ENCODE measurements at places on chromosomes 4 and X.

DNA sequence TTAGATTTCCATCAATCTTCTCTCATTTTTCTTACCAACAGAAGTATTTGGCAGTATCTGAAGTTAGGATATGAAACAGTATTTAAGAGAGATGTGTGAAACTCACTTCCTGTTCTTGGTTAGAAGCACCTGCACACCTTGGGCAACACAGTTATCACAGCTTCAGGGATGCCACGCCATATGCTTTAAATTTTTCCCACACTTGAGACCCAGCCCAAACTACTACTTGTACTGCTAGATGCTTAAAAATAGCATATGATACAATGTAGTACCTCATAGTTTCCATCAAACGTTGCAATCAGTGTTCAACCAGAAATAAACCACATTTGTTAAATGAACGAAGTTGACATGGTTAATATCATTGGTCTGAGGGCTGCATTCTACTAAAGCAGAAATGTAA, 725.1 kb upstream of the FRG1 start:
- DNase-seq = no peak

DNA sequence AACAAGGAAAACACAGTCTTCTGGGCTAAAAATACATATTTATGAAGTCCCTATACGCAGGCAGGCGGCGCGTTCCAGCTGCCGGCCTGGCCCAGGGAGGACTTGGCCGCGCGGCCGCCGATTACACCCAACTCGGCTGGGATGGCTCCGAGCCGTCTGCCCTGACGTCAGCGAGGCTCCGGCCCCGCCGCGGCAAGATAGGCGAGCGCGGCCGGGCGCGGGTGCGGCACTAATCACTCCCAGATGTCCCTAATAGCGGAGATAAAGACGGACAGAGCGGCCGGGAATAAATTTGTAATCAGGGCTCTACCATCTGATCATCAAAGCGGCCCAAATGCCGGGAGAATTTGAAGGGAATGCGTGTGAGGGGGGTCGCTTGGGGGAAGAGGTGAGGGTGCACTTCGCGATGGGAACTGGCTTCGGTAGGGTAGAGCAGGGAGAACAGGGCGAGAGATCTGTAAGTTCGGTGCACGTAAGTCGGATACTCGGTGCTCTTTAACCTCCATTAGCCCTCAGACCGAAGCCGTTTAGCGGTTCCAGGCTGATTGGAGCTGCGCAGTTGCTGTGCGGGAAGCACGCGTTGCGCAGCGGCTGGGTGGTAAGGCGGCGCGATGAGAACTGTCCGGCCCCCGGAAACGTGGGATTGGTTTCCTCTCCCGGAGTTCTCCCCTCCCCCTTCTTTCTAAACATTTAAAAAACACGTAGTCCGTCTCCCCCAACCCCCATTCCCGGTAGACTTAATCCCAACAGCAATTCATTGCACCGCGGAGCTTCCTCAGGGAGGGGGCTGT, 7.7 kb downstream of the HAND2 start:
- no peak for DNase-seq

GRCh38 chr4:140659943-140660700, 91.4 kb upstream of the UCP1 start:
- no peak for DNase-seq

- no peak for DNase-seq
Observed at GRCh38 chr4:78131403-78131802, 74.3 kb downstream of the FRAS1 start.

GRCh38 chr4:61772126-61772525, 572.0 kb downstream of the ADGRL3 start:
- DNase-seq = peak; percentile 23

- no peak for DNase-seq
Observed at GRCh38 chr4:83724485-83725335, 188.8 kb downstream of the GPAT3 start.

DNA sequence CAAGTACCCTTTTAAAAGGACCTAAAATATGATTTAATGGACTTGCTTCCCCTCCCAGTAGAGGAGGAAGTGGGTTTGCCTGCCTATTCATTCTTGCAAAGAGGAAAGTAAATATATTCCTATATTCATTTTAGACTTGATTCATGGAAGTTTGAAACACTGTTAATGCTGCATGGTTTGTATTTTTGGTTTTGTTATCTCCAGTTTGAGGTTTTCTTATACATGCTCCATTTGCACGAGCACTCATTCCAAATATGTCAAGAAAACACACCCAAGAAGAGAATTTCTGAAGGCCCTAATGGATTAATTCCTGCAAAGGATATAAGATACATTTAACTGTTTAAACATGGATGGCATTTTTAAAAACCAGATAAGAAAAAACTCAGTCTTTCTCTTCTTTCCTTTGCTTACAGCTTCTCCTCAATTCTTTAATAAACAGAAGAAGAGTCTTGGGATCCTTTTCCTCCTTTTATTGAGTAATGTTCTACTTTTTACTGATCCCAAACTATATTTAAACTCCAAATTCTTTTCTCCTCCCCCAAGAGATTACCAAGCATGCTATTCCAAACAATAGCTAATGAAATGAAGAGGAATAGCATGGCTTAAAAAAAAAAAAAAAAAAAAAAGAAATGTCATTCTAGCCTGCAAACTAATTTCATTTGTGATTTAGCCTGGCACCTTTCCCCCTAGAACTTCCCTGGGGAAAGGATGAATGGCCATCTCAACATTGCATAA, 54.6 kb upstream of the LDB2 start:
- no peak for DNase-seq

GRCh38 chrX:129557844-129558480, 17.9 kb downstream of the OCRL start:
- no peak for DNase-seq

DNA sequence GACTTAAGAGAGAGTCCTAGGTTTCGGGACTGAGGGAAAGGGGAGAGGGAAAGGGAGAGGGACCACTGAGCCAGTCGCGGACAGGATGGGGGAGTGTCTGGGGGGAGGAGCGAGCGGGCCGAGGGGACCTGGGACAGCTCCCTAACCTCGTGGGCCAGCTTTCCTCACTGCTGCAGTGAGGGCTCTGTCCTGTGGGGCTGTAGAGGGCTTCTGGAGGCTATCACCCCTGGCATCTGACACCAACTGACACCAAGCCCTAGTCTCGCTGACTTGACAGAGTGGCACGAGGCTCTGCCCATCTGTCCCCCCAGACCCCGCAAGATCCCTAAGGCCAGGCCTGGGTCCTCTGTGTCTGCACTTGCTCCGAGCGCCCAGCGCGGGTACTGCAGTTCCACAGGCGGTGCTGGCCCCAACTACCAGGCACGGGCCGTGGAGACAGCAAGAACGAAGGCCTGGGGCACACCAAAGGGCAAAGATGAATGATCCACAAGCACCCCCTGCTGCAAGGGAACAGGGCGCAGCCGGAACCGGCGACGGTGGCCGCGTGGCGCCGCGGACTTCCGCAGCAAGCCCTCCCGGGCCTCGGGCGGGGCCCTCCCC, 465 bp downstream of the HAUS7 start:
- DNase-seq = no peak

DNA sequence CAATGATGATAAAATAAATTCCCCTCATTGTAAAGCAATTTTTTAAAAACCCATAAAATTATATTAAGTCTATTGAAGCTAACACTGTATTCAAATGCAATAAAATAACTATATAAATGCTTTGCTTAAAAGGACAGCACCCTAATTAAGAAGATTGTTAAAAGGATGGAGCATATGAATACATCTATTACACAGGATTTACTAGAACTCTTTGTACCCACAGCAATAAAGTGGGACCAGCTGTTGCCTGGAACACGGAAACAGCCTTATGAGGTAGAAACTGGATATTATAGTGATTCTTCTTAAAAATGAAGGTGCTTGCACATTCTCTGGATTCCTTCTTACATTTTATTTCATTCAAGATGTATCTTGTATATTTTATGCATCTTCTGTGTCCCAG, 298.7 kb upstream of the KLF3 start:
- DNase-seq = no peak

- DNase-seq = no peak
Observed at GRCh38 chr4:57076646-57077045, 33.5 kb downstream of the IGFBP7 start.

- DNase-seq = no peak
Observed at GRCh38 chrX:65127842-65128241, 151.6 kb upstream of the ZC4H2 start.

DNA sequence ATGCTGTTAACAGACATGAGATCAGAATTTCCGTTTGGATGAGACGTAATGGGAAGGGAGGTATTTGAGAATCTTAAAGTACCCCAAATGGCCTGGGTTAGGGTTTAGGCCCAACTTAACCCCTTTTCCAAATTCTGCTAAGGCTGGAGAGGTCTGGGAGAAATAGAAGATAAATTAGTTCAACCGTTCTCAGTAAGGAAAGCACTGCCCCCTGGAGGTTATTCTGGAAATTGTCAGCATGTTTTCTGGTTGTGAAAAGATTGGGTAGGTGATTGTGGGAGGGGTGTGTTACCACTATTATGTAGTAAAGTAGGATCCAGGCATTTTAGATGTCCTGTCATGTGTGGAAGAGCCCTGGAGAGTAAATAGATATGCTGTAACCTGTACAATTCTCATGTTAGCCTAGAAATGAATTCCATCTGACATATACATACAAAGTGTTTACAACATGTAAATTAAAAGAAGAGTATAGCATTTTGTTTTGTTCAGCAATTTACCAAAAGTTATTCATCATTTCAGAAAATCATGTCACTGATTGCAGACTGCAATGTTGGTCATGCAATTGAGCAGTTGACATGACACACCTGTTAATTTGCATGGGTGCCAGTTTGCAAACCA, 26.8 kb upstream of the GRXCR1 start:
- peak; percentile 11 for DNase-seq

GRCh38 chr4:173917255-173917960, 366.1 kb downstream of the FBXO8 start:
- DNase-seq = no peak

- DNase-seq = no peak
Observed at GRCh38 chr4:77745792-77746191, 73.4 kb downstream of the CNOT6L start.

DNA sequence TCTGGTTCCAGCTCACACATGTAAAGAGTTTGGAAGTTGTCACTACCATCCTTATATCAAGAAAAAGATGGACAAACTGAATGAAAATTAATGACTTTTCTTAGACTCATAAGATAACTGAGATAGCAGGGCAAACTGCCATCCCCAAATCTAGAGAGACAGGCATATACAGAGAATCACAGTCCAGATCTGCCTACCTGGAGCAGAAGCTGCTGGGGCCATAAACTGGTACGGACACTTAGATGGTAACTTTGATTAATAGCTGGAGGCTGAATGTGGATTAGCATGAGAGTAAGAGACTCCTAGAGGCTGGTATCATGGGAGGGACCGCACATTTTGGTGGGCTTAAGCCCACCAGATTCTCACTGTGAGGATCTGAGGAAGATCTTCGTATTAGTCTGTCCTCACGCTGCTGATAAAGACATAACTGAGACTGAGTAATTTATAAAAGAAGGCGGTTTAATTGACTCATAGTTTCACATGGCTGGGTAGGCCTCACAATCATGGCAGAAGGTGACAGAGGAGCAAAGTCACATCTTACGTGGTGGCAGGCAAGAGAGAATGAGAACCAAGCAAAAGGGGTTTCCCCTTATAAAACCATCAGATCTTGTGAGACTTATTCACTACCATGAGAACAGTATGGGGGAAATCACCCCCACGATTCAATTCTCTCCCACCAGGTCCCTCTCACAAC, 10.8 kb upstream of the POLA1 start:
- DNase-seq = no peak

- no peak for DNase-seq
Observed at GRCh38 chrX:105765691-105766090, 56.6 kb upstream of the NRK start.

GRCh38 chrX:19034025-19034424, 50.1 kb upstream of the PHKA2 start:
- DNase-seq = no peak

GRCh38 chrX:7170898-7171297, 22.9 kb upstream of the PUDP start:
- no peak for DNase-seq

- DNase-seq = no peak
Observed at GRCh38 chr4:125529071-125529470, 214.3 kb downstream of the FAT4 start.

DNA sequence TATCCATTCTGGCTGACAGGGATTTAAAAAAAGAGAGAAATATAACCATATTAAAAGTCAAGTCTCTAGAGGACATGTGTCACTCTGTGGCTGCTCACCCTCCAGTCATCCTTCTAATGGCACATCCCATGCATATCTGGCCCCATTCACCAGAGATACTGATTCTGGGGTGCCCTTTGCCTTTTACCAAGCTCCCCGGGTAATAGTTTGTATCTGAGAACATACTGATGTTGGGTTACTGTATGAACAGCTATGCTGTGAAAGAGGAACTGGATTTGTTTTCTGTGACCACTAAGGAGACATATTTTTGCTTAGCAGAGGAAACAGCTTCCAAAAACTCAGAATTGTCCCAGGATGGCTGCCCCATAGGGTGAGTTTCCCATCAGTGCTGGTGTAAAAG, 56.0 kb downstream of the SAT1 start:
- no peak for DNase-seq

DNA sequence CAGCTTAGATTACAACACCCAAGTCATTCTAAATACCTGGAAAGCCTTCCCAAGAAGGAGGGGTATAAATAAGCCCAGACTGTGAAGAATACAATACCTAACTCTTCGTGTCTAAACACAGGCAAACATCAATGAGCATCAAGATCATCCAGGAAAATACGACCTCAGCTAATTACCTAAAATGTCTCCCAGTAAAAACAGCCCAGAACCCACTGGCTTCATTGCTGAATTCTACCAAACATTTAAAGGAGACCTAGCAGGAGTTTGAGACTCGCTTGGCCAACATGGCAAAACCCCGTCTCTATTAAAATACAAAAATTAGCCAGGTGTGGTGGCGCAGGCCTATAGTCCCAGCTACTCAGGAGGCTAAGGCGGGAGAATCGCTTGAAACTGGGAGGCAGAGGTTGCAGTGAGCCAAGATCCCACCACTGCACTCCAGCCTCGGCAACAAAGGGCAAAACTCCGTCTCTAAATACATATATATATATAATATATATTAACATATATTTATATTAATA, 19.1 kb upstream of the HSFX4 start:
- DNase-seq = no peak

DNA sequence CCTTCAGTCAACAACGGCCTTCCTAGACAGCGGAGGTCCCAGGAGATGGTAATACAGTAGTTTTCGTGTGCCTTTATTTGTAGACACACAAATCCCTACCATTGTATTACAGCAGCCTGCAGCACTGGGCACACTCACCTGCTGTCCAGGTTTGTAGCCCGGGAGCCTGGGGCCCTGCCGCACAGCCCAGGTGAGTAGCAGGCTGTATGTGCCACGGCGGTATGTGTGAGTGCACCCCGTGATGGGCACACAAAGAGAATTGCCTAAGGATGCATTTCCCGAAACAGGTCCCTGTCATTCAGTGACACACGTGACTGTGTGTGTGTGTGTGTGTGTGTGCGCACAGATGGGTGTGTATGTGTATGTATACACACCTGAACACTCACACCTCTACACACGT, 8.1 kb upstream of the SLC25A6 start:
- DNase-seq = no peak

Measured in 8988T (cell line).